ENCODE measurements at places on chromosomes 11 and 22.

DNA sequence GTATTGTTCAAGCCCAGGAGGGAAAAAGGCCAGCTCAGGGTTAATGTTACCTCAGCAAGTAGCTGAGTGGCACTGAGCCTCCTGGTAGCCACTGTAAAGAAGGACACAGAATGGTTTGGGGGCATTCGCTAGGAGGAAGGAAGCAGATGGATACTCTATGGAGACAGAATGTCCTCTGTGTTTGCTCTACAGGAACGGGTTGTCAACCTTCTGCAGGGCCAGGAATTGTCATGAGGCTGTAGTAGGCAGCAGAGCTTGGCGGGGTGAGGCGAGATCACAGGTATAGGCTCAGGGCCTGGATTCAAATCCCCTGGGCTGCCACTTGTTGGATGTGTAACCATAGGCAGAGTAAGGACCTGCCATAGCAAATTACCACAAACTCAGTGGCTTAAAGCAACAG lies 3.0 kb upstream of the LRRC75B start:
- DNase-seq = no peak

- no peak for DNase-seq
These were observed 9.5 kb upstream of the PKP3 start for GRCh38 chr11:384511-384910.

- DNase-seq = no peak
These were observed 9.6 kb upstream of the MOB2 start for GRCh38 chr11:1496091-1496760.

- DNase-seq = no peak
These were observed 91.7 kb upstream of the LMO1 start for GRCh38 chr11:8355416-8355742.

DNA sequence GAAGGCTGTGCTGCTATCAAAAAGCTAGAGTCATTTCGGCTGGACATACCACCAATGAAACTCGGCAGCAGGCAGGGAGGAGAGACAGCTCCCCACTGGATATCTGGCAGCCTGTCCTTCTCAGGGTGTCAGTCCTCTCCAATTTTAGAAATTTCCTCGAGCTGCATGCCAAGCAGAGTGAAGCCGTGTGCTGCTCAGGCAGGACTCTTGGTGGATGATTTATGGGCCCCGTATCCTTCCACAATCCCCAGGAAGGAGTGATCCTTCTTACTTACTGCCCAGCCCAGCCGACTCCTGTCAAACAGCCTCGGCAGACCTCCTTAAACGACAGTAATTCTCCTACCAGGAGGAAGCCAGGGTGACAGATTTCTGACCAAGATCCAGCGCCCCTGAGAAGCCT lies 410.4 kb downstream of the TENM4 start:
- no peak for DNase-seq

DNA sequence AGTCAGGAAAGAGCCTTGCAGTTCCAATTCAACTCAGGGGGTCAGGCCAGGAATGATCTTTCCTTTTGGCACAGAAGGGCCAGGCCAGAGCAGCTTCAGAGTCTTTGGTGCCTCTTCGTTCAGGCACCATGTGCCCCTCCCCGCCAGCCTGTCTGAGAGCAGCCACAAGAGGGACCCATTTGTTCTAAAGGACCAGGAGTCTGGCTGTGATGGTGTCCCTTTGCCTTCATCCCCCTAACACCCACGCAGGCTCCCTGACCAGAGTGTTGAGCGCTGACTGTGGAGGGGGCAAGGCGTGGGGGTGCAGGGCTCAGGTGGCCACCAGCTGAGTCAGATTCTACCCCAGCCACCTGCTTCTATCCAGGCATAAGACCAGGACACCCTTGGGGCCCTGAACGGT lies 156.4 kb downstream of the TTC17 start:
- no peak for DNase-seq

DNA sequence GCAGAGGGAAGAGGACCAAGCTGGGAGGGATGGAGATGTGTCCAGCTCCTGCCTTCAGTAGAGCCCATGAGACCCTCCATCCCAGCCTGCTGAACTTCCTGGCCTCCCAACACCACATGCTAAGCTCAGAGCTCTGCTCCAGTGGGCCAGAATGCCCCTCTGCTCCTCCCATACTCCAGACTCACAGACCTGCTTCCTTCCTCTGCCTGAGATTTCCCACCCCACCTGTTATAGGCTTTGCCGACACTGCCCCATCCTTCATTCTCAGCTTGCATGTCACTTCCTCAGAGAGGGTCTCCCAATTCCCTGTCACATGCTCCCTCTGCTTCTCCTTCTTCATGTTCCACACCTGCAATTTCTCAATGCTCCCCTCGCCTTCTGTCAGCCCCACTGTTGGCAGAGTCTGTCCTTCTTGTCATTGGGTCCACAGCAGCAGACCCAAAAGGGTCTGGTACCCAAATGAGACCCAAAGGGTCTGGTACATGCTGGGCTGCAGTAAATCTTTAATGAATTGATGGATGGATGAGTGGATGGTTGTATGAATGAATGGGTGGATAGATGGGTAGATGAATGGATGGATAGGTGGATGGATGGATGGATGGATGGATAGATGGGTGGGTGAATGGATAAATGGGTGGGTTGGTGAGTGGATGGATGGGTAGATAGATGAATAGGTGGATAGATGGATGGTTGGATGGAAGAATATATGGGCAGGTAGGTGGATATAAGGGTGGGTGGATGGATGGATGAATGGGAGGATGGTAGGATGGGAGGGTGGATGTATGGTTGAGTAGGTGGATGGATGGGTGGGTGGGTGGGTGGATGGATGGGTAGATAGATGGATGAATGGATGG lies 105.3 kb upstream of the FGF3 start:
- DNase-seq = no peak

GRCh38 chr11:65793144-65793581 lies 6.3 kb downstream of the OVOL1 start:
- DNase-seq = no peak

GRCh38 chr11:44606472-44606871 lies 41.0 kb downstream of the CD82 start:
- no peak for DNase-seq

DNA sequence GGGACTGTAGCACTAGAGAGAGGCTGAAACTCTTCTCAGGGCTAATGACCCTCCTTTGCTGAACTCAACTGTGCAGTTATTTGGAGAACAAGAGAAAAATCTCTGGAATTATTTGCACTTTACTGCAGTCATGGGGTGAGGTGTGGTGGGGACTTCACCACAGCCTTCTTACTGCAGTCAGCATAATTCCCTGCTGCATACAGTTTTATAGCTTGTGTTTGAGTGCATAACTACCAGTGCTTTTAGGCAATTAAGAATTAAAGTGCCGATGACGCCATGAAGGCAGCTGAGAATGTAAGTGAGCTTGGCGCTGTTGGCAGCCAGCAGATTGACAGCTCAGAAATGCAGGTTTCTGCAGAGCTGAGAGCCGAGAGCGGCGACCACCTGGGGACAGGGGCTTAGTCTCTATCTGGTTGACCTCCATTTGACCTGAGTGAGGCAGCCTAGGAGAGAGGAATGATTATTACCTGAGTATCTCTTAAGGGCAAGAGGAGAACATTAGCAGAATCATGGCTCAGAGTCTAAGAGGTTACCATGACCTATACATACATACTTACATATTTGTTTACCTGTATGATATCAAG lies 830.0 kb downstream of the NTM start:
- no peak for DNase-seq

- no peak for DNase-seq
These were observed 49.2 kb downstream of the SHISAL1 start for GRCh38 chr22:44263547-44263946.
